Glutamatergic neuron (in vitro differentiated cells): ENCODE measurements at places on chromosomes 7 and 10.

- peak; percentile 6 for DNase-seq
Observed at GRCh38 chr7:962401-963081, 8.1 kb upstream of the ADAP1 start.

- DNase-seq: no peak
Observed at GRCh38 chr10:95509251-95509650, 51.9 kb downstream of the SORBS1 start.

DNA sequence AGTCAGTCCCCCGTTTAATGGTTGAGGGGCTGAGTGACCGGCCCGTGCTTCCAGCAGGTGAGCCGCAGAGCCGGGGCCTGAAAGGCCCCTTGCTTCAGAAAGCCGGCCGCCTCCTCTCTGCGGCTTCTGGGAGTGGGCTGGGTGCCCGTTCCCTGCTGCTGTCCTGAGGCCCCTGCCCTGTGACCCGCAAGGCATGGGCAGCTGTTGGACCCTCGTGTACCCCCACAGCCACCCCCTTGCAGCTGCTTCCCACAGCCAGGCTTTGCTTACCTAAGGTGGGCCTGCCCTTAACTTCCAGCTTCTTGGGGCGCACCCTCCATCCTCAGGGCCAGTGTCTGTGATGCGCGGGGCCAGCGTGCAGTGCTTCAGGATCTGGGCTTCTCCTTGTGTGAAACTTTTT is 26.6 kb downstream of the PFKFB3 start:
- DNase-seq: no peak

GRCh38 chr7:70292716-70293115 is 694.4 kb downstream of the AUTS2 start:
- DNase-seq: no peak

DNA sequence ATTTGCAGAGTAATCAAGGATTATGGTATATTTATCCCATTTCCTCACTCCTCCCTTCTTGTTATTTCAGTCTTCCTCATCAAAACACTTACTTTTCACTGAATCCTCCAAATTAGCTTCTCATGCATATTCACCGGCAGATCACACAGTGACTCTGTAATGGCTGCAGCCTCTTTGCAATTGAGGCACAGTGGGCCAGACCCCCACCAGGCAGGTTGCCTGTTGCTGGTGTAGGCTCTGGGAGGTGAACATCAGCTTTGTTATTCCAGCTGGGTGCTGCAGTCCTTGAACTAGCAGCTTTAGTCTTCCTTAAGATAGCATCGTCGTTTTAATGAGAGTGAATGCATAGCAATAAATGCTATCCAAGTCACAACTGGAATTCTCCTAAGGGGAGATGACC is 449.3 kb downstream of the CNTNAP2 start:
- DNase-seq: no peak

DNA sequence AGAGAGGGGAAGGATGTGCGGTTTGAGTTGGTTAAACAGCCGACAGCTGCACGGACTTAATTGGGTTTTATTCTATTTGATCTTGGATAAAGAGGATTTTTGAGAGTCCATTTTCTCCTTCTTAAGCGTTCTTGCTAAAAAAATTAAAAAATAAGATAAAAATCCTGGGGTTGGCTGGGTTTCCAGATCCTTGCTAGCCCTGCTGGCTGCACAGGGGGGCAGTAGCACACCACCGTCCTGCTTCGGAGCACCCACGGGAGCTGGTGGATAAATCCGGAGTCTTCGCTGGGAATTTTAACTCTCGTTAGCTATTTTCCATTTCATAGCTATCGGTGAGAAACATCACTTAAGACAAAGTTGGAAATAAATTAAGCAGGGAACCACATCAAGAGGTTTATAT is 792.0 kb downstream of the TYW1 start:
- peak; percentile 65 for DNase-seq

GRCh38 chr7:144622745-144623144 is 213.1 kb downstream of the TPK1 start:
- DNase-seq: no peak

GRCh38 chr7:38068461-38068860 is 109.6 kb upstream of the STARD3NL start:
- DNase-seq: no peak

- no peak for DNase-seq
Observed at GRCh38 chr10:52811776-52812175, 39.2 kb upstream of the MBL2 start.

- DNase-seq: peak; percentile 25
Observed at GRCh38 chr7:90709501-90710465, 113.7 kb downstream of the CDK14 start.

- no peak for DNase-seq
Observed at GRCh38 chr7:48427671-48428070, 256.4 kb downstream of the ABCA13 start.

GRCh38 chr7:41038211-41038610 is 664.7 kb downstream of the INHBA start:
- no peak for DNase-seq

GRCh38 chr10:95651346-95652060 is 5.0 kb downstream of the ALDH18A1 start:
- DNase-seq: no peak

GRCh38 chr7:22559829-22560489 is 60.0 kb upstream of the STEAP1B start:
- DNase-seq: peak; percentile 69

- no peak for DNase-seq
Observed at GRCh38 chr7:3151784-3152183, 108.1 kb upstream of the CARD11 start.

DNA sequence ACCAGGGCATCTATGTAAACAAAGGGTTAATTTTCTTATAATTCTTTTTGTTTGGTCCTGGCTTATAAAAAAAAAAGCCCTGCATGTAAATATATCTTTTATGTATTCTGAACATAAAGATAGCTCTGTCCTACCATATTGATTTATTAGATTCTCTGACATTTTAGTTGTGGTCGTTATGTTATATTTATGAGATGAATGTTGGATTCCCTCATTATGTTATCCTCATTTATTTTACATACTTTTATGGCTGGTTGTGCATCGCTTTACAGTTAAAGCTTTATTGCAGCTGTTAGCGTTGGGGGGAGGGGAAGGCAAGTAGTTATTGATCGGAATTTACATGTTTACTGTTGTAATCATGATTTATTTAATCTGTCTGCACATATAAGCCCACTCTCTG is 431.5 kb downstream of the LRMDA start:
- no peak for DNase-seq

DNA sequence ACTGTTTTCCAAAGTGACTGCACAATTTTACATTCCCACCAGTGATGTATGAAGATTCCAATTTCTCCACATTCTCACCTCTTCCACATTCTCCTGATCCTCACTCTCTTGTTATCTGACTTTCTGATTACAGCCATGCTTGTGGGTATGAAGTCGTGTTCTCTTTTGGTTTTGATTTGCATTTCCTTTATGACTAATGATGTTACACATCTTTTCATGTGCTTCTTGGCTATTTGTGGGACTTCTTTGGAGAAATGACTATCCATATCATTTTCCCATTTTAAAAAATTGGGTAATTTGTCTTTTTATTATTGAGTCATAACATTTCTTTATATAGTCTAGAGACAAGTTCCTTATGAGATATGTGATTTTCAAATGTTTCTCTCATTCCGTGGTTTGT is 10.5 kb upstream of the GIMAP8 start:
- no peak for DNase-seq

GRCh38 chr7:40978047-40978446 is 724.8 kb downstream of the INHBA start:
- no peak for DNase-seq

GRCh38 chr10:79390057-79390456 is 42.8 kb downstream of the PPIF start:
- no peak for DNase-seq

DNA sequence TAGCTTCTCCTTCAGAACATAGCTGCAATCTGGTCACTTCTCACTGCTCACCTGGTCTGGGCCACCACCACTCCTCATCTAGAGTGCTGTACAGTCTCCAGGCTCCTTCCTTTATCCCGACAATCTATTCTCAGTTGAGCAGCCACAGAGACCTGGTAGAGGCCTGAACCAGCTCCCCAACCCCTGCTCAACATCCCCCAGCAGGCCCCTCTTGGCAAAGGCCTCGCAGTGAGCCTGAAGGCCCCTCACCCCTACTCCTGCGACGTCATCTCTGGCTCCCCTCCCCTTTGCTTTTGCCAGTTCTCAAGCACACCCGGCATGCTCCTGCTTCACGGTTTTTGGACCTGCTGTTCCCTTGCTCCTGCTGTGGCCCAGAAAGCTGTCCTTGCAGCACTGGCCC is 113.9 kb downstream of the ARHGAP22 start:
- DNase-seq: no peak
